ENCODE measurements at places on chromosomes 7 and 10.

- no peak for DNase-seq
These were observed 375 bp upstream of the FGF8 start for GRCh38 chr10:101776161-101776817.

- DNase-seq = no peak
These were observed 47.3 kb upstream of the CPXM2 start for GRCh38 chr10:123938890-123939289.

DNA sequence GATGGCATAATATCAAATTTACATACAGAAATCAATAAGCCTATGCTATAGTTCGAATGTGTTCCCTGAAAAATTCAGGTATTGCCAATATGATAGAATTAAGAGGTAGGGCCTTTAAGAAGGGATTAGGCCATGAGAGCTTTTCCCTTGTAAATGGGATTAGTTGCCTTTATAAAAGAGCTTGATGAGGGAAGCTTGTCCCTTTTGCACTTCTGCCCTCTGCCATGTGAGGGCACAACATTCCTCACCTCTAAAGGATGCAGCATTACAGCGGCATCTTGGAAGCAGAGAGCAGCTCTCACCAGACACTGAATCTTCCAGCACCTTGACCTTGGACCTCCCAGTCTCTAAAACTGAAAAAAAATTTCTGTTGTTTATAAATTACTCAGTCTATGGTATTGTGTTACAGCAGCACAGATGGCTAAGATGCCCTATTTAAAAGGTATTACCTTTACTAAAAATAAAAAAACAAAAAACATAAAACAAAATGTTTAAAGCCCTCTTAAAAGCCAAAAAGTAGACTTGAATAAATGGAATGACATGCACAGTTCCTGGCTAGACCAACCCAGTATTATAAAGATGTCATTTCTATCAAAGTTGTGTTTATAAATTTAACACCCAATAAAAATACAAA, 909.6 kb downstream of the REEP3 start:
- peak; percentile 61 for DNase-seq

DNA sequence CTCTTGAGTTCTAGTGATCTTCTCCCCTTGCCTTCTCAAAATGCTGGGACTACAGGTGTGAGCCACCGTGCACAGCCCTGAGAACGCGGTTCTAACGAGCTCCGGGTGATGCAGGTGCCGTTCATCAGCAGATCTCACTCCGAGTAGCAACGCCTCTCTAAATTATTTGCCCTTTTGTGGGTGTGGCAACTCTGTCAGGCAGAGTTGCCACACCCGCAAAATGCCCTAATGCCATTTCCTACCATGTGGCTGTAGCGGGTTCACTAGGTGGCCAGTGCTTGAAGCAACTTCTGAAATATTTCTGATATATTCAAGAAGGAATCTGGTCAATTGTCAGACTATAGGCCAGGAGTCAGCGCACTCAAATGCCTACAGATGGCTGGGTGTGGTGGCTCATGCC, 62.9 kb upstream of the NMT2 start:
- DNase-seq = no peak

- DNase-seq = no peak
These were observed 149.8 kb upstream of the WNT16 start for GRCh38 chr7:121178869-121179497.

Measured in kidney tubule cell (primary cell).